ENCODE measurements at places on chromosomes 7 and 10.

DNA sequence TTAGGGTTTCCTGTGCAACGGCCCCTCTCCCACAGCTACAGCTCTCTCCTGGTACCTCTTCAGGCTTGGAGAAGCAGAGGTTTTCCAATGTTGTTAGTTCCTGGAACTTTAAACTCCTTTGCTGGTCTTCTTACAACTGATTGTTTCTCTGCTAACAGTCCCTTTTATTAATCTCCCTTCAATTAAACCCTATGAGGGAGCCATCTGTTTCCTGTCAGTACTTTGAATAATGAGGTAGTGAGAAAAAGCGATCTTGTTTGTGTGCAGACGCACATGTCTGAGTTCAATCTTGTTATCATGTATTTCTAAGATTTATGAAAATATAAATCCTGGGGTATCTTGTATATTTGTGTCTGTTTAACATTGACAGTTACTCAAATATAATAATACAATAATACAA is 102.4 kb downstream of the MDFIC start:
- DNase-seq, result no peak

- DNase-seq, result no peak
These were observed at the start of gene SUN3 for GRCh38 chr7:48028938-48029337. SUN3 (minus strand) TSS chr7:48029107; CDS start chr7:48028938, 169 bp downstream.

- no peak for DNase-seq
These were observed 123.2 kb upstream of the PARD3 start for GRCh38 chr10:34938399-34938670.

GRCh38 chr7:25857376-25858067 is 294.5 kb upstream of the NFE2L3 start:
- DNase-seq, result peak; percentile 89

GRCh38 chr10:117228210-117228609 is 12.7 kb upstream of the SLC18A2 start:
- DNase-seq, result no peak

GRCh38 chr10:72564596-72564995 is 61.3 kb downstream of the MICU1 start:
- no peak for DNase-seq

DNA sequence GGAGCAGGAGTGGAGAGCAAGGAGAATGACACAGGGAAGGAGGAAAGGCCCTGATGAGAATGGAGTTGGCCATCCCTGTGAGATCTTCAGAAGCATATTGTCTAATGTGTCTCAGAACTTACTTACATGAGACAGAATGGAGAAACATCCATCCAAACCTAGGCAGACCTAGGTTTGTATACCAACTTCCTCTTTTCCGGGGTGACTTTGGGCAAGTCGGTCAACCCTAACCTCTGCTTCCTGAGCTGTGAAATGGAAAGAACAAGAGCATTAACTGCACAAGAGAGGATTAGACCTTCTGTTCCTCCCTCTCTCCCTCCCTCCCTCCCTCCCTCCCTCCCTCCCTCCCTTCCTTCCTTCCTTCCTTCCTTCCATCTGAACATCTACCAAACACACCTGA is 4.5 kb downstream of the GHRHR start:
- no peak for DNase-seq

DNA sequence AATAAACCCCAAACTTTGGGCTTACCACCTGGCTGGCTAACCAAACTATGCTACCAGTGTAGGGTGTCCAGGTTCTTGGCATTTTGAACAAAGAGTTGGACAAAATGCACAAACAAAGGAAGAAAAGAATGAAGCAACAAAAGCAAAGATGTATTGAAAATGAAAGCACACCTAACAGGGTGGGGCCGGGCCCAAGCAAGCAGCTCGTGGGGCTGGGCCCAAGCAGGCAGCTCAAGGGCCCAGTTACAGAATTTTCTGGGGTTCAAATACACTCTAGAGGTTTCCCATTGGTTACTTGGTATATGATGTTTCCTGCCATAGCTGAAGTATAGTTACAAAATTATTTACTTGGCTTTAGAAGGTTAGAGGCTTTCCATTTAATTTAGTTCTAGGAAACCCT is 15.7 kb downstream of the ACADSB start:
- no peak for DNase-seq

DNA sequence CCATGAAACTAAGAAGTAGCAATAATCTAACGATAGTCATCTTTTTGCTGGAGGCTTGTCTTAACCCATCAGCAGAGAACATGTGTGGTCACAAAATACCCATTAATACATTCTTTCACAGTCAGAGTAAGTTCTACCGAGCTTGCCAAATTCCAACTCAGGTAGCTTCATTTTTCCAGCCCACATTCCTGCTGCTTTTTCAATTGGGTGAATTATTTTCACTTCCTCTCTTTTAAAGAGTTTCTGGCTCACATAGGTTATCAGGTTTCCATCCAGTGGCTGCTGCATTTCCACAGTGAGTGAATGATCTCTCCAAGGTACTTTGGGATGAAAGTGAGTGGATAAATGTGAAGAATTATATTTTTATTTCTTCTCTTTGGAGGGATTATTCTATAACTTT is 233.1 kb downstream of the SEMA3E start:
- no peak for DNase-seq

GRCh38 chr10:11876324-11876723 is 53.2 kb downstream of the PROSER2 start:
- no peak for DNase-seq

- no peak for DNase-seq
These were observed 311.9 kb upstream of the HGF start for GRCh38 chr7:82081644-82082224.

DNA sequence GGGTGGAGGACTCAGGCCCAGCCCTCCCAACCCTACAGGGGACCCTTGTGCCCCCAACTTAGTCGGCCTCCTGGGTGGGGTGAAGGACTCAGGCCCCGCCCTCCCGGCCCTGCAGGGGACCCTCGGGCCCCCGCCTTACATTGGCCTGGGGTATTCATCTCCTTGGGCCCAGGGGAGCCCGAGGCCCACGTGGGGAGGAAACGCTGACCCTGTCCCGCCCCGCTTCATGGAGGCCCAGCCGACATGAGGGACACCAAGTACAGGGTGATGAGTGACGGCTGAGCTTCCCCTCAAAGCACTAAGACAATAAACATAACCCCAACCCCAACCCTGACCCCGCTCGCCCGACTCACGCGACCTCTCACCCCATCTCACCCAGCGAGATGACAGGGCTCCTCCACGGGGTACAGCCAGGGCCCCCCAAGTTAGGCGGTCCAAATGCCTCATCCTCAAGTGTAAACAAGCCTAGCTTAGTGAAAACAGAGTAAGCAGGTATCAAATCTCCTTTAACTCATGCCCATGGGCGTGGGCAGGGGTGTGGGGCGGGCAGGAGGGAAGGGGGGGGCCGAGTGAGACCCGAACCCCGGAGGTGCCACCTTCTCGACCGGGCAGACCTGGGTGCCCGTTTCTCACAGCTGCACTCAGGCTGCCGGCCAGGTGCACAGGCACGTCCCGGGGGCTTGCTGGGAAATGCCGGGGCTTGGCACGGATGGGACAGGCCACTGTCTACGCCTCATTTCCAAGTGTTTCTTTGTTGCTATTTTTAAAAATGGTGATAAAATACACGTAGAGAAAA is 8.2 kb downstream of the CYP2W1 start:
- DNase-seq, result no peak

DNA sequence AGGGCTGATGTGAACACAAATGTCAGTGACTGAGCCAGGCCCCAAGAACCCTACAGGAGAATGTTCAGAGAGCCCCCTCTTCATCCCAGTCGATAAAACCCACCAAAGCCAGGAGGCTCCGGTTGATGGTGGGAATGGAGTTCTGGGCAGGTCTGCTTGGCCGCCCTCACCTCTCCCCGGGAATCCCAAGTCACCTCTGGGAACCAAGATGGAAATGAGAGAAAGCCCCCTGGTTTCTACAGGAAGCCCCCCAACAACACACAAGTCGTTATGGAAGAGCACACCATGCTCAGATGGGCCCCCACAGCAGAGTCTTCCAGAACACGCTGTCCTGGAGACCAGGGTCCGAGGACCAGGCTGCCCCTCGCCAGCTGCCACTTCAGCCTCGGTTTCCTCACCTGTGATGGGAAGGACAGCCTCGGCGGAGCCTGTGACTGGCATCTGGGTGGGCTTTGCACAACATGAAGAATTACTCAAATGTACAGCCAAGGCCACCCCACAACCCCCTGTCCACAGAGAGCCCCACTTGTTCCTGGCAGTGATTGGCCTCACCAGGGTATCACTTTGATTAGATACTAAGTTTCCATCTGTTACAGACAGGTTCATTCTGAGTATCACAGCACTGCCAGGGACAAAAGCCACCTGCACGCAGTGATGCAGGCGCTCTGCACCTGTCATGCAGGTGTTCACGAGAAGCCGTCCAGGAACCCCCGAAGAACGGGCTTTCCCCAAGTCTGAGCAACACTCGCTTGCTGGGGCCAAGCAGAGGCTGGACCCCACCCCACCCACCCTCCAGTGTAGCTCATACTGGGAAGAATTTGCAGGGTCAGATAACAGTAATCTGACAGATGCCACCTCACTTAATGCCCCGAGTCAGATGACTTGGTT is 57.6 kb downstream of the MKI67 start:
- DNase-seq, result no peak

GRCh38 chr7:6589829-6590644 is at the start of gene INTS15:
INTS15 (plus strand) TSS chr7:6590021; CDS start chr7:6590284, 263 bp downstream.
- DNase-seq, result peak; percentile 77

DNA sequence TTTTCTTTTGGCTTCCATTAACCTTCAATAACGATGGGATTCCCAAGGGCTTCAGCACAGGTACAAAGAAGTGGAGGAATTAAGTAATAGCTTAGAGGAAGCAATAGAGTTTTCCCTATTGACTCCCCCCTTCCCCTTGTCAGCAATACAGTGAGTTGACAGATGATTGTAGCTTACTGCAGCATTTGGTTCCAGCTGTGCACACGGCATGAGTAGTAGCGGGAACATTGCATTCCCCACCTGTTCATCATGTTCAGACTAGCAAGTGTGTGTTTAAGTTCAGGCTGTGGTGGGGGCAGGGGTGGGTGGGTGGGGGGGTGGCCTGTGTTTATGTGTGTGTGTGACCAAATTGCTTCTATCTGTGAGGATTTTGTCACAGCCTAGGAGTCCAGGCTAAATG is 4.6 kb upstream of the ADRA2A start:
- DNase-seq, result no peak

DNA sequence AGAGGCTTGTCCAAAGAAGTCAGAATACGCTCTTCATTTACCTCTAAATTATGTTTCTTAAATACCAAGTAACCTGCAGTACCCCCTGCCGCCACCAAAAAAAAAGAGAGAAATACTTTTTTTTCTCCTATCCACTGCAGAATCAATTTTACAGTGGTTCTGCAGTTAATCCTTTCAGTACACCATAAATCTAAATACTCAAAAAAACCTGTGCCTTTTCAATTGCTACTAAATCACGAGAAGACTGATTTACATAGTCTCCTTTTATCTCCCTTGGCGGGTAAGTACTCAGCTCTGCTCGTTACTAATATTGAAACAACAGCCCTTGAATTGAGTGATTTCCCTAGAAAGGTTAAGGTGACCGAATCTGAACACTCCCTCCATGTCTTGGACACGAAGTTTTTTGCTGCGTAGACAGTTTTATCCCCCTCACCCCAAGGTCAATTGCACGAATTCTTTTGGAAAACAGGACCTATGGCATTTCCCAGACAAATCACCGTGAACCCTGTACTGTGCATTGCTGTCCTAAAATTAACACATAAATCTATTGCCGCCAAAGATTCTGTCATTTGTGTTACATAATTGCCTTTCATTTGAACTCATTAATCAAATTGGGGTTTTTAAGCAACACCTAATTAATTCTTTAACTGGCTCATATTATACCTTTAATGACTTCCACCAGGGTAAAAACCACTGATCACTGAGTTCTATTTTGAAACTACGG is 512 bp upstream of the VIM start:
- no peak for DNase-seq

DNA sequence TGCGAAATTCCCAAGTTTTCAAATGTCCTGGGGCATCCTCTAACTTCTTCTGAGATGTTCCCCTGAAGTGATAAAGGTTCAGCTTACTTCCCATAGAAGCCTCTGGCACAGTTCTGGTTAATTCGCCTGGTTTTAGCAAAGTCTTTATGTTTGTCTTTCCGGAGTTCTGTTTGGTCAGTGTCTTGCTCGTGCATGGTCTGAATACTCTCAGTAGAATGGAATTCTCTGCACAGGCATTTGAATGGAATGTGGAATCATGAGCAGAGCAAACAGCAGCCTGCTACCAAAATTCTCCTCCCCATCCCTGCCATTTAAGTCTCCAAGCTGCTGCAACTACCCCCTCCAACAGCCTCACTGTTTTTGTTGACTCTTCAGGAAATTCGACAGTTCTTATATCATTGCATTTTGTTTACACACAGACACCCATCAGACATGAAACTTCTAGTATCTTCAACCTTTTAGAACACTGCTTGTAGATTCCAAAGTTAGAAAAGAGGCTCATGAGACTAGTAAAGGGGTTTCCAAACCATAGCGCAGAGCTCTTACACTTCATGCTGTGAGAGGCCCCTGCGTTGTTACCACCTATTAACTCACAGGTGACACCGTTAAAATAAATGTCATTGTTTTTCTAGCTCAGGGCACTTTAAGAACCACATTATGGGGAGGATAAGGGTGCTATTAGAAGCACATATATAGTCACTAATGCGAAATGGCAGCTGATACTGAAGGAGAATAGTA is 129.7 kb downstream of the PLCE1 start:
- no peak for DNase-seq

DNA sequence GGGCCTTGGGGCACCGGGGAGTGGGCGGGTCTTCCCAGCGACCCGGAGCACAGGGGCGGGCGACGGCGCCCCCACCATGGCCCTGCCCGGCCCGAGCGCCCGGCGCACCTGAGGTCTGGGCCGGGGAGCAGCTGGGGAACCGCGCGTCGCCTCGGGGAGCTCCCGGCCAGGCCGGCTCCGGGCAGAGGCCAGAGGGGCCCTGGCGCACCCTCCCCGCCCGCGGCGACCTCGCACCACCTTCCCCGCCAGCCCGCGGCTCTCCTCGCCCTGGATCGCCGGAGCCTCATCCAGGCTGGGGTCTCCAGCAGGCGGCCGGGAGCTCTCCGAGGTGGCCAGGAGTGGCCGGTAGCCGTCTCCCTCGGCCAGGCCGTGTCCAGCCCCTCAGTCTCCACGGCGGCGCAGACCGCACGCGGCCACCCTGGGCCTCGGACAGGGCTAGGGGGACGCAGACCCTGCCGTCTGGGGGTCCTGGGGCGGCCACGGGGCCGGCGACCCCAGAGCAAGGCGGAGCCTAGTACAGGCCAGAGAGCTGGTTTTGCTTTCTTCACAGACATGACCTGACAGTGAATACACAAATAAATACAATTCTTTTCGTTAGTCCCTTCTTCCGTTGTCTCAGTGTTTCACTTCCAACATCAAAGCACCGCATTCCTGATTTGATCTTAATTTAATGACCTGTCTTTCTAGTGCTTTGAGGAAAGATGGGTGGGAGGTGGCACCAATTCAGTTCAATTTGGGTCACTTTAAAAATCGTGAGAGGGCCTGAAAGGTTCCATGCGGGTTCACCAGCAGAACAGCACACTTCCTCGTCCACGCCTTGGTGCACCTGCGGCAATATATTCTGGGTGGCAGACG is 356.9 kb downstream of the DNAJB6 start:
- DNase-seq, result no peak

GRCh38 chr10:13270877-13271551 is 28.9 kb downstream of the PHYH start:
- DNase-seq, result no peak

Data from uterus (tissue), 4 donors.